SK-N-SH (cell line): ENCODE measurements at places on chromosomes 16 and 17. TPM values are rescaled to one million over a fixed set of nuclear protein-coding genes. Genes with fewer than 3 reads are reported as not detected.

DNA sequence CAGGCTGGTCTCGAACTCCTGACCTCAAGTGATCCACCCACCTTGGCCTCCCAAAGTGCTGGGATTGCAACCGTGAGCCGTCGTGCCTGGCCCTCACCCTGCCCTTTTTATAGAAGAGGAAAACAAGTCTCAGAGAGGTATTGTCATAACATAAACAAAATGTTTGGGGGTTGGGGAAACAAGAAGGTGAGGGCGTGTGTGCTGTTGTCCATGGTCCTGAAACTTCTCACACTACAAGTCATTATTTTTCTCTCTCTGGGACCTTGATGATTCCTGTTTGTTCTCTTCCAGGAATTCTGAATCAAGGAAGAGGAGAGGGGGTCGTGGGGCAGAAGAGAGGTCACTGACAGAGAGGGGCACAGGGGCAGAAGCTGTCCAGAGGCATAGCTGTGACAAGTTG is 160.2 kb upstream of the LHX1 start:
- no peak overlapping the region for H3K27ac ChIP-seq
- H3K4me1 ChIP-seq = no peaks in the 10 kb centered on the region
- no peak for DNase-seq
- no peaks in the 10 kb centered on the region for H3K36me3 ChIP-seq
- H3K27me3 ChIP-seq = 0 out of 2 replicates have a peak, but pooled peaks cover 5% of the 10 kb centered on the region

- peak; percentile 23 for DNase-seq
- H3K4me3 ChIP-seq = no peak overlapping the region
- H3K4me1 ChIP-seq = peaks cover 13% of the 10 kb centered on the region
- no peaks in the 10 kb centered on the region for H3K36me3 ChIP-seq
Measured at GRCh38 chr17:33241390-33241789, 51.7 kb downstream of the ASIC2 start.

TMEM100 gene
- 1.5 and 1.7 TPM in 2 replicates for polyA plus RNA-seq

KRT32 gene
- not detected in 2 replicates for polyA plus RNA-seq

- H3K4me1 ChIP-seq = peaks cover 17% of the 10 kb centered on the region
- no peak overlapping the region for H3K4me3 ChIP-seq
- H3K36me3 ChIP-seq = no peaks in the 10 kb centered on the region
- no peak overlapping the region; the same call in 1 of the 2 replicates for H3K27ac ChIP-seq
Measured at GRCh38 chr17:50916708-50917417, 50.7 kb upstream of the TOB1 start.

HOXB5 gene
- not detected in 2 replicates for polyA plus RNA-seq
